ENCODE measurements at places on chromosomes 1 and 21. TPM values are rescaled to one million over a fixed set of nuclear protein-coding genes. Genes with fewer than 3 reads are reported as not detected.
A peak's percentile ranks its signal among the peaks of the same experiment; 100 is the strongest.

The DENND2D gene
- total RNA-seq = 203 TPM

The LCE2C gene
- total RNA-seq = not detected

The OR2AK2 gene
- total RNA-seq = not detected

The TMEM234 gene
- 22.2 TPM for total RNA-seq

The OVAAL gene
- total RNA-seq = not detected

The ADAM30 gene
- total RNA-seq = not detected

The BCAN gene
- 0.19 TPM for total RNA-seq

The DISP3 gene
- total RNA-seq = 0.60 TPM

The PTPN14 gene
- total RNA-seq = not detected

The EIF2D gene
- 34.6 TPM for total RNA-seq

DNA sequence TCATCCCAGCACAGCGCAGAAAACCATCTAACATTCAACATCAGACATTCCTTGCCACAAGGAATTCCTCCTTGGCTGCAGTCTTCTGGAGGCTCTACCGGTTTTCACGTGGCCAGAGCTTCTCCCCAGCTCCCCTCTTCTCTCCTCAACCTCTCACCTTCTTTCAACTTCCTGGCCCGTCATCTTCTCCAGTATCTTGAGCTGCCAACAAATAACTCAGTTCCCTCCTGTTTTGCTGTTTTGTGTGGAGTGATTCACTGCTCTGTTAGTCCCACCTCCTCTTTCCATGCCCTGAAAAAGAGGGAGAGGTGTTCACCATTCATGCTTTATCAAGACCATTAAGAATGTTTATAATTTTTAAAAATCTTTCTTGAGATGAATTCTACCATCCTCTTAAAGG, 32.6 kb downstream of the PIGM start:
- H3K4me1 ChIP-seq = no peaks in the 10 kb centered on the region
- H3K27me3 ChIP-seq = peaks cover 4% of the 10 kb centered on the region
- H3K27ac ChIP-seq = no peak overlapping the region
- H3K36me3 ChIP-seq = no peaks in the 10 kb centered on the region

DNA sequence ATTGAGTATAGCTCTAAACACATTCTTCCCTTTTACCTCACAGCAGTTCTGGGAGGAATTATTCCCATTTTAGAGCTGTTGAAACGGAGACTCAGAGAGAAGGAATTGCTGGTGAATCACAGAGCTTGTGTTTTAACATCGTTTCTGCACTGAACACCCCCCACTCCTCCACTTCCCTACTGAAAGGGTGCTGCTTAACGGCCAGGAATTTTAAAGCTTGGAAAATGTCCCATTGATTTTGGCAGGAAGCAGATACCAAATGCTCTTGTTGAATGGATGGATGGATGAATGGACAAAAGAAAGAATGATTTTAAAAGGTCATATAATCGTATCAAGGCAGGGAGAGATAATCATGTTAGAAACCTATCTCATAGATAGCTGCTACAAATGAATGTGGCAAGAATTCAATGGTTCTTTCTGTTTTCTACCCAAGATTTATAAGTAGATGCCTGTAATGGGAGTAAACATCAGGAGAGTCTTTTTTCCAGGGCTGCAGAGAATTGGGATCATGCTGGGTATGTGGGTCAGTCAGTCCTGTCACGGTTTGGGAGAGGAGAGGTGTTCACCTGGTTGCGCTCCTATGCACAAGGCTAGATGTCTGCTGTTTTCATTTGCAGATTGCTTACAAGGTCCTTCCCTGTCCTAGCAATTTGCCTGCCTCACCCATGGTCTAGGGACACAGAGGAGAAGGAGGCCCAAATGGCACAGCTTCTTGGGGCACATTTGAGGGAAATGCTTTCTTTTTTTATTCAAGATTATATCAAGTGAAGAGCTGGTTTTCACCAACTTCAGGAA, 19.0 kb downstream of the FAM163A start:
- H3K4me1 ChIP-seq = no peaks in the 10 kb centered on the region
- H3K4me3 ChIP-seq = no peak overlapping the region
- no peaks in the 10 kb centered on the region for H3K36me3 ChIP-seq
- no peak overlapping the region for H3K27ac ChIP-seq

DNA sequence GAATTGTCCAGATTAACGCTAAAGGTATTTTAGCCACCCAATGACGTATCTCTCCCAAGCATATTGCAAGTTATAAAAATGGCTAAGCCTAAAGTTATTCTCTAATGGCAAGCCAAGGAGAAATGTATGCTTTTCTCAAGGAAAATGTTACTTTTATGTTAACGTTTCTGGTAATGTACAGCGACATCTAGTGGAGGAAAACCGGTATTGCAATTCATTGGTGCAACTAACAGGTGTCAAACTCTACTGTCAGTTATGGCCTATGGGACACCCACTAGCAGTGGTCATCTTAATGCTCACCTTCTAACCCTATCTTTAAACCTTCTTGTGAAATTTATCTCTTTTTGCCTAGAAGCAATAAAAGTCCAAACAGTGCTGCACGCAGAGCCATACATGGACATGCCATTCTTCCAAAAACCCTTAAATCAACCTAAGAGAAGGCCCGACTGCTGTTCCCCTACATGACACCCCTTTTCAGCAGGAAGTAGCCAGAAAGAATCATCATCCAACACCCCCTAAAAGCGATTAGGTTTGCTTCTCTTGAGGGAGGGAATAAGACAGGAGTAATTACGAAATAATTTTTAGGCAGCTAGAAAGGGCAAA, 68.7 kb upstream of the LRIF1 start:
- peak; percentile 75 for DNase-seq
- H3K27ac ChIP-seq = no peak overlapping the region
- H3K27me3 ChIP-seq = no peaks in the 10 kb centered on the region

DNA sequence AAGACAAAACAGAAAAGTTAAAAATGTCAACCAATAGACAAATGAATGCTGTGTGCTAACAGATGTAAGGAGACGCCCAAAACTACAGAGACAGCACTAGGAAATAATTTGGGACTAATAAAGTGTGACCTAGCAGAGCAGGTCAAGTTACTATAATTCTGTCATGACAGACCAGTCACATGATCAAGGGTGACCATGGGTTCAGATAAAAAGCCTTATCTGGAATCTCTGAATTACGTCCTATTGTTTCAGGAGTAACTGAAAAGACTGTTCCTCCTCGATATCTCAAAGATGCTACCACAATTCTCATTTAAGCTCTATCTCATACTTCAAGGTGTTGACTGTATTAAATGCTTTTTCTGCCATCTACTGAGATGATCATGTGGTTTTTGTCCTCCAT, 31.6 kb downstream of the PARP1 start:
- H3K4me3 ChIP-seq = no peak overlapping the region
- DNase-seq = no peak
- H3K36me3 ChIP-seq = peaks cover 95% of the 10 kb centered on the region
- H3K4me1 ChIP-seq = no peaks in the 10 kb centered on the region
- no peaks in the 10 kb centered on the region for H3K27me3 ChIP-seq
- no peak overlapping the region for H3K27ac ChIP-seq

GRCh38 chr21:32382108-32382644, 10.6 kb downstream of the URB1 start:
- no peak overlapping the region for H3K27ac ChIP-seq
- no peak for DNase-seq
- H3K36me3 ChIP-seq = peaks cover 56% of the 10 kb centered on the region
- no peaks in the 10 kb centered on the region for H3K27me3 ChIP-seq
- H3K4me1 ChIP-seq = no peaks in the 10 kb centered on the region

DNA sequence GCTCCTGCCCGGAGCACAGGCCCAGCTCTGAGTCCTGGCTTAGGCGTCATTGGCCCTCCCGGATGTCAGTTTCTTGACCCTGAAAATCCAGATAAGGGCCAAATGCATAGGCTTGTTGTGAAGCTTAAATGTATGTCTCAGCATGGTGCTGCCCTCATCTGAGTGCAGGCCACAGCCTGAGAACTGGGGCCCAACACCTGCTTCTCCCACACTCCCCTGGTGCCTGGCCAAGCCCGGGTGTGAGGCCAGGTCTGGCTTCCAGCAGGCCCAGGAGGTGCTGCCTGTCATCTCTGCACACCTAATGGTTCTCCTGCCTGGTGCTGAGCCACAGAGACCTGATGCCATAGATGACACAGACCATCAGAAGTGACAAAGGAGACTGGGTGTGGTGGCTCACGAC, 14.0 kb downstream of the MX2 start:
- H3K27ac ChIP-seq = no peak overlapping the region
- H3K27me3 ChIP-seq = no peaks in the 10 kb centered on the region
- H3K4me1 ChIP-seq = peaks cover 6% of the 10 kb centered on the region
- no peak overlapping the region for H3K4me3 ChIP-seq
- no peak for DNase-seq

DNA sequence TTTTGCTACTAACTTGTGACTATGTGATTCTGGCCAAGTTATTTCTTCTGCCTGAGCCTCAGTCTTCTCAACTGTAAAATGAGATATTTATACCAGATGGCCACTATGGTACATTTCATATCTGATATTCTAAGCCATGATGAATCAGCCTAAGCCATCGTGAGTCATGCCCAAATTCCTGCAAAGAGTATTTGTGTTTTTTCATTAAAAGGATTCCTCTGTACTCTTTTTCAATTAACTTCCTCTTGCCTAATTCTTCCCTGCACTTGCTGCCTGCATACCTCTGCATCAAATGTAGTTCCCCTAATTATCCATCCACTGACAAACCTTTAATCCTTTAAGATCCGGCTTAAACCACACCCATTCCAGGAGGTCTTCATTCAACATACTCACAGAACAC, 575.1 kb upstream of the BEND5 start:
- no peak overlapping the region for H3K27ac ChIP-seq
- H3K27me3 ChIP-seq = no peaks in the 10 kb centered on the region
- no peak overlapping the region for H3K4me3 ChIP-seq
- no peaks in the 10 kb centered on the region for H3K36me3 ChIP-seq
- H3K4me1 ChIP-seq = no peaks in the 10 kb centered on the region

DNA sequence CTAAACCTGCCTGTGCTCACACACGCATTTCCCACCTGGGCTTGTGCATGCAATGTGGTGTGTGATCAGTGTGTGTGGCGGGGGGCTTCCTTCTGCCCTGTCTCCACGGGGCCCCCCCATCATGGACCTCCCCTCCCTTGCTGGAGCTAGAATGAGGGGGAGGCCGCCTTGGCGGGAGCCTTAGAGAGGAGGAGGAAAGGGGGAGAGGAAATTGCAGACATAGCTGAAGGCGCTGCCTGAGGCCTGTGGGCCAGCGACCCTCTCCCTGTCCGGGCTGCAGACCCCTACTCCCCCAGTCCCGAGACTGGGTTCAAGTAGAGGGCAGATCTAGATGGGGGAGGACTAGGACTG, 883 bp upstream of the EVA1B start:
- no peak overlapping the region for H3K4me3 ChIP-seq
- H3K27me3 ChIP-seq = no peaks in the 10 kb centered on the region
- no peaks in the 10 kb centered on the region for H3K36me3 ChIP-seq
- H3K4me1 ChIP-seq = peaks cover 41% of the 10 kb centered on the region

GRCh38 chr1:55860326-55860725, 645.2 kb upstream of the USP24 start:
- no peak overlapping the region for H3K4me3 ChIP-seq
- no peaks in the 10 kb centered on the region for H3K4me1 ChIP-seq
- H3K27me3 ChIP-seq = no peaks in the 10 kb centered on the region

DNA sequence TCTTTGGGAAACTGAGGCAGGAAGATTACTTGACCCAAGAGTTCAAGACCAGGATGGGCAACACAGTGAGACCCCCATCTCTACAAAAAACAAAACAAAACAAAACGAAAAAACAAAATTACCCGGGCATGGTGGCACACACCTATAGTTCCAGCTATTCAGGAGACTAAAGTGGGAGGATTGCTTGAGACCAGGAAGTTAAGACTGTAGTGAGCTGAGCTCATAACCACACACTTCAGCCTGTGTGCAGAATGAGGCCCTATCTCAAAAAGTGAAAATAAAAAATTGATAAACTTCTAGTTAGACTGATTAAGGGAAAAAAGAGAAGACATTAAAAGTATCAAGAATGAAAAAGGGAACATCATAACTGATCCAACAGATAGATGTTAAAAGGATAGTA, 154.0 kb downstream of the RHOU start:
- H3K4me3 ChIP-seq = no peak overlapping the region
- H3K27ac ChIP-seq = no peak overlapping the region
- no peak for DNase-seq

DNA sequence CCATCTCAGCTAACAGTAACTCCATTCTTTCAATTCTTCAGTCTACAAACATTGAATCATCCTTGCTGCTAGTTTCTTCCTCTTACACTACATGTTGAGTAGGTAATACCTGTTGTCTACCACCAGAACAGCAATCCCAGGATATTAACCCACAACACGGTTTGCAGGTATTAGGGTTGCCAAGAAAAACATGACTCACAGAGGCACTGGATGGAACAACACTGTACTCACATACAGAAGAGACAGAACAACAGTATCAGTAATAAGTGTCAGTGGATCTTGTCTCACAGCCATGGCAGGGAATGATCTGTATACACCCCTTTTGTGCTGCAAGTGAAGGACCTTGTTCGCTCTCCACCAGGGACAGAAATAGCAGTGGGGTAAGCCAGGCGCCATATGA, 212.1 kb downstream of the GPR52 start:
- no peaks in the 10 kb centered on the region for H3K4me1 ChIP-seq
- DNase-seq = no peak

DNA sequence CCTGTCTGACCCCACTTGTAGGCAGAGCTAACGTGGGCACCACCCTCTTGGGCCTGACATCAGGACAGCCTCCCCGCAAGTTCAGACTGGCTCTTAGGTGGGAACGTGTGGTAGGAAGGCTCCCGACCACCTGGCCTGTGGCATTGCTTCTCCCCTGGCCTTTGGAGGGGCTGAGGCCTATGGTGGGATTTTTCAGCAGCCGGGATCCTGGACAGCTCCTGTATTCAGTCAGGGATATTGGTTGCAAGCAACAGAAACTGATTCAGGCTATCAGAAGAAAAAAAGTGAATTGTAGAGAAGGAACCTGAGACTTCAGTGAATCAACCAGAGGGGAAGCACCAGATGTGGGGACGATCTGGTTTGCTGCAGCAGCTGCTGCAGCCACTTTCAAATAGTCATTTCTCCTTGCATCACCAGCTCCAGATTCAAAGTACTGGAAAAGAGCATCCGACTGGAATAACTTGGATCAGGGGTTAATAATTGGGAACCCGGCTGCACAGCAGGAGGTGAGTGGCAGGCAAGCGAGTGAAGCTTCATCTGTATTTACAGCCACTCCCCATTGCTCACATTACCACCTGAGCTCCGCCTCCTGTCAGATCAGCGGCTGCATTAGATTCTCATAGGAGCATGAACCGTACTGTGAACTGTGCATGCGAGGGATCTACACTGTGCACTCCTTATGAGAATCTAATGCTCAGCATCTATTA, 5.9 kb downstream of the RNF186 start:
- no peak overlapping the region for H3K27ac ChIP-seq
- no peak for DNase-seq
- no peaks in the 10 kb centered on the region for H3K4me1 ChIP-seq
- H3K36me3 ChIP-seq = no peaks in the 10 kb centered on the region

- peak overlapping the region; percentile 80 for H3K27ac ChIP-seq
- H3K4me1 ChIP-seq = peaks cover 32% of the 10 kb centered on the region
- H3K27me3 ChIP-seq = no peaks in the 10 kb centered on the region
- H3K36me3 ChIP-seq = no peaks in the 10 kb centered on the region
Measured at GRCh38 chr1:181104790-181105133, 16.3 kb downstream of the IER5 start.

DNA sequence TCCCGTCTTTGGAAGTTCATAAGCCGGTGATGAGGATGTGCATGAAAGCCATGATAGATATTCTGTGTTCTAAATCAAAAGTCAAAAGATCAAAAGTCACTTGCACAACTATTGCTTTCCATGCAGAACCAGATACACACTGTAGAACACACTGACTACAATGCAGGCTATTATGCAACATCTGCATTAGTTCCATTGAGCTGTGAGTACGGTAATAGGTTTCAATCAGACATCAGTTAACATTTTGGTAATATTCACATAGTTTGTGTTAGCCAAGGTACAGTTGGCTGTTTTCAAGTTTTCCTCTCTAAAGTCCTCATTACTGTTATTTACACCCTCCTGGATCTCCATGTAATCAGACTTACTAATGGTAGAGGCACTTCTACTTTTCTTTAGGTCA, 3.1 kb downstream of the KCNA2 start:
- H3K27me3 ChIP-seq = peaks cover 18% of the 10 kb centered on the region
- H3K36me3 ChIP-seq = no peaks in the 10 kb centered on the region
- no peak overlapping the region for H3K27ac ChIP-seq
- H3K4me1 ChIP-seq = peaks cover 19% of the 10 kb centered on the region

Data from natural killer cell (primary cell).